NCI-H774 (cell line): ENCODE measurements at places on chromosomes 1 and 21.

GRCh38 chr1:242449661-242450060, 74.8 kb downstream of the PLD5 start:
- peak; percentile 20 for DNase-seq

GRCh38 chr1:44031252-44032169, at the start of gene SLC6A9:
TSS of gene SLC6A9 (minus strand) at chr1:44031462. CDS start at chr1:44024277, 7,185 bp downstream.
- no peak for DNase-seq

DNA sequence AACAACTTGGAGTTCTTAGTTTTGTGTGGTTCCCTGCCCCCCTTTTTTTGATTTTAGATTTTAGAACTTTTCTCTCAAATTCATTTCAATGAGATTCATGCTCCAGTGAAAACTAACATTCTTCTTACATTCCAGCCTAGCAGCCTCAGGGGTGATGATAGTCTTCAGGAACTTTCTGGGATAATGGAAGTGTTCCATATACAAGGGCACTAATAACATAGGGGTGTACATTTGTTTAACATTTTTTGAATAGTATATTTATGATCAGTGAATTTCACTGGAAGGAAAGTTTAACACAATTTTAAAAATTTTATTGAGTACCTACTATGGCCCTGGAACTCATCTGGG, 61.4 kb upstream of the ZNF648 start:
- DNase-seq = no peak

DNA sequence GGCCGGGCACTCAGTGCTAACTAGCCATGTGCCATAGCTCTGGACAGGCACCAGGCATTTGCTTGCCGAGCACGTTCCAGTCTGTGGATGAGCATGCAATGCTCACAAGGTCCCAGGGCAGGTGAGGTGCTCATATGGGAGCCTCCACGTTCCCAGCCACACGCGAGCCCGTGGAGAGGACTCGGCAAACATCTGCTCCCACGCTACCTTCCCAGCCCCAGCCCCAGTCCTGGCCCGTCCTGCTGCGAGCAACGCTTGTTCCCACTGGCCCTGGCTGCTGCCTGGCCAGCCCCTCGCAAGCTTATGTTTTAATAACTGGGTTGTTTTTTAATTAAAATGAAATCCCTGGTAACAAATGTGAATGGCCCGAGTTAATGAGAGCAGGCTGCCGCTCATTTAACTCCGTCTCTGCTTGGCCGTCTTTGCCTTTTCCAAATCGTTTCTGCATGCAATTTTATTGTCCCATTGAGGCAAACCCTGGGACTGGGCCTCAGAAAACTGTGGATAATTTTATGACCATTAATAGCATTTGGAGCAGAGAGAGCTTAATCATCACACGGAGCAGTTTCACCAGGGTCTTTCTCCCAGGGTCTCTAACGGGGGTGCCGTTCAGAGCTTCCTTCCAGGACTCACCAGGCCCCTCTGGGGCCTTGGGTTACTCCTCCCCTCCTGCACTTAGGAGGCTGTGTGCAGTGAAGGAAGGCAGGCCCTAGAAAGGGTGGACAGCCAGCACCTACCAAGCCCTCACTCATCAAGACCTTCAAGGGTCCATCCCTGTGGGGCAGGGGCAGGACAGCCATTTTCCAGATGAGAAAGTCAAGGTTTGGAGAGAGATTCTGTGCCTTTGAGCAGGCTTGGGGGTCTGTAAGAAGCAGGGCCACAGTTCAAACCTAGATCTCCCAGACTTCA, 136.8 kb downstream of the GLIS1 start:
- no peak for DNase-seq

GRCh38 chr1:37691497-37692077, 729 bp upstream of the CDCA8 start:
- DNase-seq = peak; percentile 30

DNA sequence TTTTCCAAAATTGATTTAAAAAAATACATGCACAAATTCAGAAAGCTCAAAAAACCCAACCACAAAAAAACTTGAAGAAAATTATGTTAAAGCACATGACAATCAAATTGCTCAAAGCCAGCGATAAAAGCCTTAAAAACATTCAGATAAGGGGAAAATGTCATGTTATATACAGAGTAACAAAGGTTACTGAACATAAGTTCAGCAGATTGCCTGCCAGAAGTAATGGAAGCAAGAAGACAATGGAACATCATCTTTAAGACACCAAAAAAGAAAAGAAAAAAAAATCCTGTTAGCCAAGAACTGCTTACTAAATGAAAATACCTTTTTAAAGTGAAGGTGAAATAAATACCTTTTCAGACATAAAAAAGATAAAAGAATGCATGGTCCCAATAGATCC, 147.2 kb upstream of the SGIP1 start:
- DNase-seq = no peak

DNA sequence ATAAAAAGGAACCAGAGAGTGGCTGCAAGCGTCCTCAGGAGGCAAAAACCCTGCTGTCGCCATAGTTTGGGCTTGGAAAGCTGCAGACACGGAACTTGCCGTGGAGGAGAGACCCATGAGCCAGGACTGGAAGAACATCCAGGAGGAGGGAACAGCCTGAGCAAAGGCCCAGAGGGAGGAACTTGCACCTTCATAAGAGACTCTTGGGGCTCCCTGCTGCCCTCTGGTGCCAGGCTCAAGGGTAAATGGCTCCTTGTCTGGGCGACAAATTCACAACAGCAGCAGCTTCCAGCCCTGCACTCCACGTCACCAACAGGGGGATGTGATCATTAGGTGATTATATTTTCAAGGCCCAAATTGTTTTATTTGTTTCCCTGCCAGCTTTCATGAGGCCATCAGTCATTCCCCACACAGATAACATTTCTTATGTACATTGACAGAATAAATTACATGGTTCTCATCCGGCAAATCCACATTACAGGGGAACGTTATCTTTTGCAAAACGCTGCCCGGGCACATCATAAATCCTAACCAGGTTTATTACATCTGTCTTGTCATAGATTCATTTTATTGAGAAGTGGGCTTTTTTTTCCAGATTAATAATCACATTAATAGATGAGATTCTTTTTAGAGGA, 143.0 kb upstream of the GRIK3 start:
- DNase-seq = peak; percentile 74

DNA sequence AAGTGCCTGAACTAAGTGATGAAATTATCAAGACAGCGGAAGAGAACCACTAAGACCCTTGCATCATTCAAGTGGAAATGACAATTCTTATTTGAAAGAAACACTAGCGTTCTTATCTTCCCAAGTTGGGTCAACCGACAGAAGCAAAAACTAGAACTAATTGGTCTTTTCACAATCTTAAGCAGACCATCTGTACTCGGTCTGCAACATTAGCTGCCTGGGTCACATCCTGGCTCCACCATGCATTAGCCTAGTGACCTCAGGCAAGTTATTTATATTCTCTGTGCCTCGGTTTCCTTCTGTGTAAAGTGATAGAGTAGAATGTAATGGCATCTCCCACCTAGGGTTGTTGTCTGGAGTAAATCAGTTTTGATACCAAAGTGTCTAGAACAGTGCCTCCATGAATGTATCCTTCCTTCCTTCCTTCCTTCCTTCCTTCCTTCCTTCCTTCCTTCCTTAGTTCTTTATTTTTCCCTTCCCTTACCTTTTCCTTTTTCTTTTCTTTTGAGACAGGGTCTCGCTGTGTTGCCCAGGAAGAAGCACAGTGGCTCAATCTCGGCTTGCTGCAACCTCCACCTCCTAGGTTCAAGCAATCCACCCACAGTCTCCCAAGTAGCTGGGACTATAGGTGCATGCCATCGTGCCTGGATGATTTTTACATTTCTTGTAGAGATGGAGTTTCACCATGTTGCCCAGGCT, 6.0 kb downstream of the COLGALT2 start:
- no peak for DNase-seq

DNA sequence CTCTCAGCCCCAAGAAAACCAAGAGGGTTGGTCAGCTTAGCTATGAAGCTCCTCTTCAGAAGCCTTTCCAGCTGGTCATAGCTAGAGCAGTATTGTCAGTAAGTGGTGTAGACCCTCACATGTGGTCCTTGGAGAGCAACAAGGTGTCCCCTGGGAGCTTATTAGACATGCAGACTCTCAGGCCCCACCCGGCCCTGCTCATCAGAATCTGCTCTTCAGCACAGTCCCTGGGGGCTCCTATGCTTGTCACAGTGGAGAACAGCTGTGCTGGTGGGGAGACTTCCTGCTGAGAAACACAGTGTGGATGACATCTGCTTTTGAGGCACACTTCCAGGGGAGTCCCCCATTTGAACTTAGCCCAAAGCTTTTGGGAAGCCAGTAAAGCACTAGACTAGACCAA, 21.9 kb upstream of the NEK2 start:
- DNase-seq = no peak
